ENCODE measurements at places on chromosomes 2 and 18. TPM values are rescaled to one million over a fixed set of nuclear protein-coding genes. Genes with fewer than 3 reads are reported as not detected.

GRCh38 chr2:10964052-10964790 lies 52.5 kb downstream of the KCNF1 start:
- H3K4me1 ChIP-seq = no peaks in the 10 kb centered on the region
- H3K27ac ChIP-seq = no peak overlapping the region
- no peaks in the 10 kb centered on the region for H3K36me3 ChIP-seq

FARP2 gene
- total RNA-seq = 43.3 TPM

- DNase-seq = peak; percentile 8
- peaks cover 5% of the 10 kb centered on the region for H3K4me1 ChIP-seq
Observed at GRCh38 chr2:217530392-217531090, 472.3 kb downstream of the TNS1 start.

HYCC2 gene
- 21.5 TPM for total RNA-seq

DNA sequence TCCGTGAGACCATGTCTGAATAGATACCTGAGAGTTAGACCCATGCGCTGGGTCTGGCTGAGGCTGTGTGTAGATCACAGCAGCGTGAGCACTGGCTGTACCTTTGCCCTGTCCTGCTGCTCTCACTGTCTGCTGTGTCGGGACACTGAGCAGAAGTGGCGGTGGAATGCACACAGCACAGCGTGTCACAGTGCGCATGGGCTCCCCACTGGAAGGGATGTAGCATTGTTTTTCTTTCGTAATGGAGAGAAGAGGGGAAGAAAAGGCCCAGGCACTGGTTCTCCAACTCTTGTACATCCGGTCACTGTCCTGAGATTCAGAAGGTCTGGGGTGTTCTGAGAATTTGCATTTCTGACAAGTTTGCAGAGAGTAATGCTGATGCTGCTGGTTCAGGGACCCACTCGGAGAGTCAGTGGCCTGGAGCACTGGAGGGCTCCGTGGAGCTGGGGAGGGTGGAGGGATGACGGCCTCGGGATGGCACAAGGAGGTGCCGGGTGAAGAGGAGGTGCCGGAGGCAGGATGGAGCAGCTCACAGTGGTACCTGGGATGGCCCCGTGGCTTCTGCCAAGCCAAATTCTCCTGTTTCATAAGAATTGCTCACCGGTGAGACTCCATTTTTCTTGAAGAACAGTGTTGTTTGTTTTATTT lies 252.8 kb downstream of the LDLRAD4 start:
- H3K27ac ChIP-seq = peak overlapping the region; percentile 64
- H3K4me1 ChIP-seq = peaks cover 51% of the 10 kb centered on the region
- no peaks in the 10 kb centered on the region for H3K27me3 ChIP-seq
- no peaks in the 10 kb centered on the region for H3K36me3 ChIP-seq
- DNase-seq = peak; percentile 63
